Frontal cortex (tissue), 4 donors: ENCODE measurements at places on chromosomes 6 and 20.

GRCh38 chr6:27237089-27237803 lies 10.3 kb upstream of the PRSS16 start:
- DNase-seq = no peak

DNA sequence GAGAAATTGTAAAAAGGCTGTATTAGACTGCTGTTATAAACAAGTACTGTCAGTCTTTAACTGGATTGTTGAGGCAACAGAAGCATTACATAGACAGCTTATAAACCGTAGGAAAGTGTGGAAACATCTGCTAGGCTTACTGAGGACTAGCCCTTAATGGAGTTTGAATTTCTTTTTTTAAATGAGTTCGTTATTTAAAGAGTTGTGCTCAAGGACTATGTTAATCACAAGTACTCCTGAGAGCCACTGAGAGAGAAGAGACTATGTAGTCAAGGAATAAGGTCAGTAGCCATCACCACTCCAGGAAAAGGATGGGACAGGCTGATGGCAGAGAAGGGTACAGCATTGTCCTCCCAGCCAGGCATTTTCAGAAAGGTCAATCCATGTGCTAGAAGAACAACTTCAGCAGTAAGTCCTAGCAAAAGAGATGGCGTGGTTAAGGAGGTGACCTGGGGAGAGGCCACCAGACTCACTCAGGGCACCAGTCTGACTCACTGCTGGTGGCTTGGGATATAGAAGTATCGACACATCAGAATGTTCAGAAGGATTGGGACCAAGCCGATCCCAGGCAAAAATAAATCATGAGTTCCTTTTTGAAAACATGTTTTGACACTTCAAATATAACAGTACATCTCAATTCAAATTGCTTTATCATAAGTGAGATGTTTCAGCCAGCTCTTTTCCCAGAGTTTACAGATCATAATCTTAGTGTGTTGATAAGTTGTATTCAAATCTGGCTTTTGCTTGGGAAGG lies 6.4 kb downstream of the RPS12 start:
- no peak for DNase-seq

- DNase-seq = peak; percentile 60
Observed at GRCh38 chr20:54062812-54063280, 7.5 kb downstream of the BCAS1 start.

DNA sequence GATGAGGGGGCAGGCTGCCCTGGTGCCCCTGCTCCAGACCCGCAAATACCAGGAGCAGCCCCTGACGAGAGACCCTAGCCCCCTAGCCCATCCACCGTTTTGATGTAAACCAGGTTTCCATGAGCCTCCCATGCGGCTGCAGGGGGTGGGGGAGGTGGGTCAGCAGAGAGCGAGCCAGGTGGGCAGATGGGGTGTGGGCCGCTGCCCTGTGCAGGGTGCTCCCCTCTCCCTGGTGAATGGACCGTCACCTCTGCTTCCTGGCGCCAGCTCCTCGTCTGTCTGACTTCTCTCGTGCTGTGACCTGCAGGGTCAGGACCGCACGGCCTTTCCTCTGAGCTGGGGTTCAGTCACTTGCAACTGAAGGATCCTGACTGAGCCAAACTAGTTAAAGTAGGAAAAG lies 15.7 kb upstream of the BHLHE23 start:
- DNase-seq = no peak

- no peak for DNase-seq
Observed at GRCh38 chr20:771741-772464, 3.6 kb upstream of the SLC52A3 start.

DNA sequence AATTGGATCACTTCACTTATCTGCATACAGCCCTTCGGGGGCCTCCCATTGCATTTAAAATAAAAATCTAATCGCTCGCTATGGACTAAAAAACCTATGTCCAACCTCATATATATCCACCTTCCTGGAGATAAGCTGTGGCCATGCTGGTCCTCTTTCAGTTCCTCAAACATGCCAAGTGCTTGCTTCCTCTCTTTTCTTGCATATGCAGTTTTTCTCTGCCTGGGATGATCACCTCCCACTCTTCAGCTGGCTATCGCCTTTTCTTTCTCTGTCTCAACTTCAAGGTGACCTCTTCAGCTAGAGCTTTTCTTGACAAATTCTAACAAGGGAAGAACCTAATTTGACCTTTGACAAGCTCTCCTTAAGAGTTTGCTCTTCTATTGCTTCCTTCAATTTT lies 5.6 kb upstream of the TFB1M start:
- no peak for DNase-seq

DNA sequence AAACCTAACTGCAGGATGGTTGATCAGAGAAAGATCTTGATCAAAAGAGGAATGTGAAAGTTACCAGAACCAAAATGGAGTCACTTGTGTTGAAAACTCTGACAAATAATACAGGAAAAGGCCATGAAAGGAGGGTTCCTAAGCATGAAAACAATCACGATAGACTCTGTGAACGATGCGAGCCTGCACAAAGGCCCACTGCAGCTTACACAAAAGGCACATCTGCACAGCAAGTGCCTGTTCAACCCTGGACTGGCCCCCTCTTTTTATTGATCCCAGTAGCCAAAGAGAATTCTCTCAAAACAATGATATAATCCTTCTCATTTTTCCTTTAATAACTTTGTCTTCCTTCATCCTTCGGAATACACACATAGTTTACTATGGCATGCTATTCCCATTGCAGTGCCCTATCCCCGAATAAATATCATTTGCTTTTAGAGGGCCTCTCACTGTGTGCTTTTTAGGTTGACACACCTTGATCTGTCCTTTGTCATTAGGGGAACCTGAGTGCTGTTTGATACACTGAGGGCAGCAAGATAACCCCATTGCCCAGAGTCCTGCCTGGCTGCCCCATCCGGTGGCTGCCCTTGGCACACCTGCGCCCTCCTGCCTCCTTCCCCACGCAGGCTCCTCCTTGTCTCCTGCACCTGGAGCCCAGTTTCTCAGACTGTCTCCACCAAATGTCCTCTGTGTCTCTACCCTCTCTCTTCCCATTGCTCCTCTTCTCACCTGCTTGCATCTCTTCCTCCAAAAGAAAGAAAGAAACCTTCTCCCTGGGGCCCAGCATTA lies 98.3 kb upstream of the FRMD1 start:
- no peak for DNase-seq

DNA sequence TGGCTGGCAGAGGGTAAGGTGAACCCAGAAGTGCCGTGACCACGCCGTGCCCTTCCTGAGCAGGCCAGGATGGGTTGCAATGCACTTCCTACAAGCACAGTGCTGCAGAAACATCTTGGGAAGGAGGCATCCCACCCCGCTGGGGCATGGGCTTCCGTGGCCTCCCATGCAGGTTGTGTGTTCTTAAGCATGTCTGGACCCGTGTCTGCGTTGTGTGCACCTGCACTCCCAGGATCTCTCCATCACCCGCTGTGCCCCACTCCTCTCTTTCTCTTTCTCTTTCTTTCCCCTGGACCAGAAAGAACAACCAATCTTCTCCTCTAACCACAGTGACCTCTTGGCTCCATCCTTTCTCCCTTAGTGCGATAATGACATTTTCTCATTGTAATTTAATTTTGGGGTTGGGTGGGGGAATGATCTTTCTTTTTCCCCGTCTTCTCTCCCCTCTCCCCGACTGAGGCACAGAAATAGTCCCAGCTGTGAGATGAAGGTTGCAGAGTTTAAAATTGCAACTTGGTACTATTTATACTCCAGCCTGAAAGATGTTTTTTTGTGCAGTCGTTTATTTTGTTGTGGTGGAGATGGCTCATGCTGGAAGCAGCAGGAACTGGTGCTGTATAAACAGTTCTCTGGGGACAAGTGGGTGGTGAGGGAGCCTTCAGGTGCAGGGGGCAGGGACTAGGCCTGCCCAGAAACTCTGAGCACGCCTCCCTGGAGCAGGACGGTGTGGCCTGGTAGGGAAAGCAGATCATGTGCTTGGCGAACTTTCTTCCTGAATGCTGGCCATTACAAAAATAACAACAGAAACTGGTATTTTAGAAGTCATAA lies 20.5 kb downstream of the BCAS4 start:
- peak; percentile 35 for DNase-seq
